ENCODE measurements at places on chromosomes 4 and X.

DNA sequence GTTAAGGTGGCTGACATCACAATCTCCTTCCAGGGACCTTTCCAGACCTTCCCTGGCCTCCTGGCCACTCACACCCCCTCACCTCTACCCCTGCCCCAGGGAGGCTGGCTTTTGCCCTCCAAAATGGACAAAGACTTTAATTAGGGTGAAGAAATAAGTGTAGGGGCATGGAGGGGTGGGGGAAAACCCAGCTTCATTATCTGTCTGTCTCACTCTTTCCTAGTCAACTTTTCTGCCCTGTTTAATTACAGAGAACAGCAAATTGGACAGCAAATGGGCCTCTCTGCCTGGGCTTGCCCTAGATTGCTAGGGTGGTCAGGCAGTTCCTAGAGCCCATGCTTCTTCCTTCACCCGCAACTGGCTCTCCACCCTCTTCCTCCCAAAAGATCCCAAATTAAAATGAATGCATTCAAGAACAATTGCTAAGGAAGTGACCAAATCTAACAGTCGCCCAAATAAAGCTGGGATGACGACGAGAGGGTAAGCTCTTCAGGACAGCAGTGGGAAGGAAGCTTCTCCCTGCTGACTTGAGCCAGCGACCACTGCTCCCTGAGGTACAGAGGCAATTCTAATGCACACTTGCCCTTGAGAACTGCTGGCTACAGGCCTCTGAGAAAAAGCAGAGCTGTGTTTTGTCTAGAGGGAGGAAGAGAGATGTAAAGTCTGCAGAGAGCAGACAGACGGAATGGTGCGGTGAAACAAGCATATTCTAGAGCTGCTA is 12.4 kb downstream of the RAI2 start:
- no peak for DNase-seq

- DNase-seq = no peak
Measured at GRCh38 chr4:72410158-72410557, 158.9 kb downstream of the ADAMTS3 start.

DNA sequence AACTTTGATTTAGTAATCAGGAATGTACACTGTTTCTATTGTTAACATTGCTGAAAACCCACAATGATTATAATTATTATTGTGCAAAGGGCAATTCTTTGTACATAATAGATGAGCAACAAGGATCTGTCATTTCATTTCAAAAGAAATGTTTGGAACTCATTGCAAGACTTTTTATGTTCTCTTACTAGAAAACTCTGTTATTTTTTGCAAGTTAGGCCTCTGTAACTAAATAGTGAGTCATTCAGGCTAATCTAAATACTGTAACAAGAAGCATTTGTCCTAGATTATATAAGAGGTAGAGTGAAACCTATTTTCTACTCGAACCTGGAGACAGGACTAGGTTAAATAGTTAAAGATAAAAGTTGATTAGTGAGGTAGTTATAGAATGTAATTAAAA is 93.2 kb upstream of the FAM47B start:
- DNase-seq = no peak

DNA sequence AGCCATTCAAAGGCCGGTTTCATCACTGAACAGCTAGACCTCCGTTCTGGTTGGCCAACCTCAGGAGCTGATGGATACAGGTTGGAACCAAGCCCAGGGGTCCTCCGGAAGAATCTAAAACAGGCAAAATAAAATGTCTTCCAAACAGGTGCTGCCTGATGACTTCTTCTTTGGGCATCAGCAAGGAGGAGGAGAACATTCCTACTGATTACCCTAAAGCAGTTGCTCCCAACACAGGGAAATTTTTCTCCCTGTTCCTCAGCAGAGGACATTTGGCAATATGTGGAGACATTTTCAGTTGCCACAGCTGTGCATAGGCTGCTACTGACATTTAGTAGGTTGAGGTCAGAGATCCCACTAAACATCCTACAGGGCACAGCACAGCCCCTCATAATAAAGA is 319.3 kb upstream of the PPARGC1A start:
- no peak for DNase-seq

- no peak for DNase-seq
Measured at GRCh38 chrX:40168480-40169011, 70.8 kb upstream of the BCOR start.

DNA sequence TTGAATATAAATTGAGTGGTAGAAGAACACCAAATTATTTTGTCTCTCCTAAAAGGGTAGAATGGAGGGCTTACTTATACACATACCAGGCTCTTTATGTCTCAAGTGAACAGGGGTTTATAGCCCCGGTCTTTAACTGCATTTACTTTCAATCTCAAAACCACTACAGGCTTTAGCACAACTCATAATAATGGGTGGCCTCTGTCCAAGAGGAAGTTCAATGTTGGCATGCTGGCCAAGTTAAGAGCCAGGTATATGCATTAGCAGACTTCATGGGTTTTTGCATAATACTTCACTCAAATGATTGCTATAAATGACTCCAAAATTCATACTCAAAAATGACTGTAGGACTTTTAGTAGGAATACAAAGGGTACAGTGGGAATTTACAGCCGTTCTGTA is 118.5 kb upstream of the OTUD4 start:
- no peak for DNase-seq
